ENCODE measurements at places on chromosomes 13 and 19.

DNA sequence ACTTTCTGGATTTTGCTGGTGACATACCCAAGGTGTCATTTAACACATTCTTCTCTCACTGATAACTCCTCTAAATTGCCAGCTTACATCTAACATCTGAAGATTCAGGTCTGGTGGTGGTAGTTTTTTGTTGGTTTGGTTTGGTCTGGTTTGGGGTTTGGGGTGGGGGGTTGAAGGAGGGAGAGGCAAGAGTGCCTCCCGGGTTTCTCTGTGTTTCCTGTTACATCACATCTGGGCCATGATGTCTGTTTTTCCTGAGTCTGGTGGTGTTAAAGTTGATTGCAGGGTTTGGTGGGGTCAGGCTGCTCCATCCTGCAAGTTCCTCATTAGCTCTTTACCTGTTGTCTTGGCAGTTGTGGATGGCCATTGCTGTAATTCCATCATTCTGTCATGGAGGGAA is 155.8 kb upstream of the UBL3 start:
- DNase-seq, result no peak

DNA sequence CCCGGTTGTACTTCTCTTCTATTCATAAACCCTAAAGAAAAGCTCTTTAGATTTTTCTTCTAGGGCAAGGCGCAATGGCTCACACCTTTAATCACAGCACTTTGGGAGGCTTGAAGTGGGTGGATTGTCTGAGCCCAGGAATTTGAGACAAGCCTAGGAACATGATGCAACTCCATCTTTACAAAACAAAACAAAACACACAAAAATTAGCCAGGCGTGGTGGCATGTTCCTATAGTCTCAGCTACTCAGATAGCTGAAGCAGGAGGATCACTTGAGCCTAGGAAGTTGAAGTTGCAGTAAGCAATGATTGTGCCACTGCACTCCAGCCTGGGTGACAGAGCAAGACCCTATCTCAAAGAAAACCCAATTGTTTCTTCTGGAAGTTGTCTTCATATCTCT is 240.3 kb downstream of the SHISA2 start:
- DNase-seq, result no peak

DNA sequence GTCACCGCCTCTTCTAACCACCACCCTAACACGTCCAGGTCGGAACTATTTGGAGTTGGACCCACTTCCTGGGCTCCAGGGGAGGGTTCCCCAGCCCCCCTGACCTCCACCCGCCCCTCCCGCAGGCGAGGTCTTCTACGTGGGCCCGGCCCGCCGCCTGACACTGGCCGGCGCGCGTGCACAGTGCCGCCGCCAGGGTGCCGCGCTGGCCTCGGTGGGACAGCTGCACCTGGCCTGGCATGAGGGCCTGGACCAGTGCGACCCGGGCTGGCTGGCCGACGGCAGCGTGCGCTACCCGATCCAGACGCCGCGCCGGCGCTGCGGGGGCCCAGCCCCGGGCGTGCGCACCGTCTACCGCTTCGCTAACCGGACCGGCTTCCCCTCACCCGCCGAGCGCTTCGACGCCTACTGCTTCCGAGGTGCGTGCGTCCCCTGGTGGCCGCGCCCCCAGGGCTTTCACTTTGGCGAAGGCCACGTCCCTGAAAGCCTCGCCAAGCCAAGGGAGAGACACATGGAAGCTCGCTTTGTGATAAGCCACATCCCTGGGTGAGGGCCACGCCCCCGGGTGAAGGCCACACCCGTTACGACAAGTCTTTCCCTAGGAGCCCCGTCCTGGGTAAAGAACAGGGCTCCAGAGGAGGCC is 13.2 kb downstream of the NCAN start:
- DNase-seq, result peak; percentile 77

GRCh38 chr19:7645163-7645562 is 8.3 kb downstream of the STXBP2 start:
- no peak for DNase-seq

- DNase-seq, result no peak
Measured at GRCh38 chr19:13644645-13645044, 119.7 kb upstream of the MRI1 start.

GRCh38 chr13:80705371-80706163 is 364.6 kb upstream of the SPRY2 start:
- DNase-seq, result no peak

GRCh38 chr13:80388506-80388905 is 47.6 kb upstream of the SPRY2 start:
- DNase-seq, result no peak

GRCh38 chr13:44989941-44990340 is 603 bp downstream of the GPALPP1 start:
- DNase-seq, result peak; percentile 21

DNA sequence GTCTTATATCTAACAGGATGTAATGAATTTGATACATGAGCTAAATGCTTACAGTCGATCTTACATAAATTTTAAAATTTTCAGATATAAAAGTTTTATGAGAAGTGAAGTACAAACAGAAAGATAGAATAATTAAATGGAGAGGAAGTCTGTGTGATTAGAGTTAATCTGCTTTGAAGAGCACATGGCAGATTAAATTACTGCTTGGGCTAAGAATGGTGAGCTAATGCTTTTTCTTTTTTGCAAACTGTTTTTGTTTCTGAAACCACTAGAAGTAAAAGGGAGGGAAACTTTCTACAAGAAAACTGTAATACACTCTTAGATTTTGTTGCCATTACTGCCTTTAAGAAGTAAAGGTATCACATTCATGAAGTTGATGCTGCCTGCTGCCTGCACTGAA is 96.3 kb upstream of the SPRY2 start:
- DNase-seq, result no peak

GRCh38 chr19:13507053-13507611 is 853 bp upstream of the CACNA1A start:
- DNase-seq, result no peak

GRCh38 chr19:43534816-43535761 is 2.1 kb downstream of the ZNF575 start:
- DNase-seq, result peak; percentile 33

Data from Kasumi-1 (cell line).